A549 treated with GW870086 at 1 μM for 4 hours (cell line): ENCODE measurements at places on chromosomes 6 and 20. TPM values are rescaled to one million over a fixed set of nuclear protein-coding genes. Genes with fewer than 3 reads are reported as not detected.

Gene CYP24A1
- total RNA-seq = 85.5 to 193 TPM (median 162 TPM) in 5 replicates

Gene BPIFB1
- total RNA-seq = 0.08 to 0.10 TPM in 2 of 5 replicates, not detected in the others

Gene MYLK2
- 0.48 to 0.86 TPM (median 0.66 TPM) in 5 replicates for total RNA-seq

Gene RPRD1B
- total RNA-seq = 23.7 to 30.1 TPM (median 25.7 TPM) in 5 replicates

Gene PDE7B
- total RNA-seq = 0.53 to 0.99 TPM (median 0.83 TPM) in 5 replicates

Gene CDSN
- not detected in 5 replicates for total RNA-seq

Gene MYBL2
- total RNA-seq = 68.0 to 83.7 TPM (median 78.8 TPM) in 5 replicates

Gene GPR6
- not detected in 5 replicates for total RNA-seq

Gene CYP39A1
- total RNA-seq = 0.06 to 0.16 TPM in 2 of 5 replicates, not detected in the others

Gene GRM1
- total RNA-seq = 0.02 to 0.03 TPM (median 0.03 TPM) in 3 of 5 replicates, not detected in the others

Gene PMEPA1
- total RNA-seq = 155 to 322 TPM (median 298 TPM) in 5 replicates

Gene CLDN20
- total RNA-seq = not detected in 5 replicates

Gene NRN1
- total RNA-seq = 0.49 to 0.90 TPM (median 0.66 TPM) in 5 replicates

Gene ERVFRD-1
- not detected in 5 replicates for total RNA-seq

Gene CTAGE9
- not detected in 5 replicates for total RNA-seq

Gene SIRPB1
- 0.17 to 0.66 TPM (median 0.64 TPM) in 5 replicates for total RNA-seq

Gene SLCO4A1
- 6.8 to 11.9 TPM (median 11.1 TPM) in 5 replicates for total RNA-seq

Gene RAET1E
- total RNA-seq = 1.8 to 3.8 TPM (median 3.2 TPM) in 5 replicates

Gene LY6G6C
- total RNA-seq = 0.14 TPM in 1 of 5 replicates, not detected in the others

Gene ARMC12
- total RNA-seq = 0.25 to 0.63 TPM (median 0.35 TPM) in 5 replicates
